ENCODE measurements at places on chromosomes 2 and 18.
A peak's percentile ranks its signal among the peaks of the same experiment; 100 is the strongest.

GRCh38 chr2:81250270-81250669 is 945.7 kb upstream of the LRRTM1 start:
- no peak for DNase-seq

DNA sequence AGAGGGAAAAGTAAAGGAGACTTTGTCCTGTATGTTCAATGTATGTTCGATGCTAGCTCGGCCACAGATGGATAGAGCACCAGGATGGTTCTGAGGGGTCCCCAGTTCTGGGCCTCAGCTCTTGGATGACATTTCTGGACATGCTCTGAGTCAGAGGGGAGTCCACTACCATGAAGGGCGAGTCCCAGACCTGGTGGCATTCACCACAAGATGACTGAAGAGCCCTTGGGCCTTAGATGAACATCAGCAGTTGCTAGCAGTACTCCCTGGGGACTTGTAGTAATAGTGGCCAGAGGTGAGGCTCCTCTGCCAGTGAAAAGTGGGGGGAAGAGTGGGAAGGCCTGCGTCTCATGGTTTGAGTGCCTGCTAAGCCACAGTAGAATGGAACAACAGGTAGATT is 109.5 kb downstream of the GRB14 start:
- DNase-seq: no peak

GRCh38 chr18:46171331-46171730 is 67.1 kb downstream of the HAUS1 start:
- DNase-seq: no peak

DNA sequence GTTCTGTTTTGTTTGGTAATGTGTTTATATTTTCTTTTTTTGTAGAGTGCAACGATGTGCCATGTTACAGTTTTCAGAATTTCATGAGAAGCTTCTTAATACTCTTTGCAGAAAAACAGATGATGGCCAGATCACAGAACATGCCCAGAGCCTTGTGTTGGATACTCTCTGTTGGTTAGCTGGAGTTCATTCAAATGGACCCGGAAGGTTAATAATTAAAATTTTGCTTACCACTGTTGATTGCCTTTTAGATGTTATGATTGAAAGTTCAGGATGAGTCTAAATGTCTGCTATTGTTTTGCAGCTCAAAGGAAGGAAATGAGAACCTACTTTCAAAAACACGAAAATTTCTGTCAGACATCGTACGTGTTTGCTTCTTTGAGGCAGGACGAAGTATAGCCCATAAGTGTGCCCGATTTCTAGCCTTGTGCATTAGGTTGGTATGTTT is 85.2 kb downstream of the BIRC6 start:
- DNase-seq: no peak

- DNase-seq: peak; percentile 76
Measured at GRCh38 chr2:96148410-96149217, 3.4 kb upstream of the DUSP2 start.

DNA sequence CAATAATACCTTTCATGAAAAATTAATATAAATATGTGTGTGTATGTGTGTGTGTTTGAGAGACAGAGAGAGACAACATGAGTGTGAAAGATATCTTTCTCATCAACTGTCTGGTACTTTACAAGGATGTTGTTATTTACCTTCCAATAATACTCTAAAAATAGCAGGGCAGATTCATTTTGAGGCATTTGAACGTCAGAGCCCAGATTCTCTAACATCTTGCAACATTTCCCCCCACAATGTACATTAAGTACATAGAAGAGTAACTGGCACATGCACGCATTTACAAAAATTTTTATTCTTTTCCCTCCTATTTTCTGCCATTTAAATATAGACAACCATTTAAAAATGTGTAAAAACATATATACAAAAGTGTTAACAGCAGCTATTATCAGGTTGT is 100.9 kb downstream of the PID1 start:
- DNase-seq: no peak

DNA sequence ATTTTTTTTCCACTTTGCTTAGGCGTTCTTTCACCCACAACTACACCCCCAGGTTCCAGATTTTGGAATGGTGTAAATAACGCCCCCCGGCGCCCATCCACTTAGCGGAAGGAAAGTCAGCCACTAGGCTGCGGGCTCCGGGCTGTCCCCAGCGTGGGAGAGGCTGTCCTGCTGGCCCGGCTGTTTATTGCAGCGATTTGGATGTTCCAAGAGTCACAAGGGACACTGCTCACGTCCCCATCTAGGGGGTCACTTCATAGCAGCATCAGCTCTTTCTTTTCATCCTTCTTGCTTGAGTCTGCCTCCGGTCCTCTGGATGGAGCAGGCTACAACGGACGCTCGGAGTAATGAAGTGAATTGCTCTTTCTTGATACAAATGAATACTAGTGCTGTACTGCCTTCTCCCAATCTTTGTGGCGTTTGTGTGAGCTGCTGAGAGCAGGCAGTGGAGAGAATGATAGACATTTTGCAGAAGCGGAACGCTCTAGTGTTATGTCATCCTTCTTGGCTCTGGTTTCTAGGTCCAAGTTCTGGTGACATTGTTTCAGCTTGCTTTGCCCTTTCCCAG is 50.7 kb upstream of the PAIP2B start:
- DNase-seq: peak; percentile 86

GRCh38 chr18:57035590-57035989 is 111.3 kb upstream of the BOD1L2 start:
- no peak for DNase-seq

- DNase-seq: no peak
Measured at GRCh38 chr2:148218326-148219075, 197.6 kb downstream of the MBD5 start.

- DNase-seq: no peak
Measured at GRCh38 chr18:9419956-9420631, 55.2 kb upstream of the RALBP1 start.

- DNase-seq: no peak
Measured at GRCh38 chr2:184680825-184681224, 82.5 kb downstream of the ZNF804A start.

DNA sequence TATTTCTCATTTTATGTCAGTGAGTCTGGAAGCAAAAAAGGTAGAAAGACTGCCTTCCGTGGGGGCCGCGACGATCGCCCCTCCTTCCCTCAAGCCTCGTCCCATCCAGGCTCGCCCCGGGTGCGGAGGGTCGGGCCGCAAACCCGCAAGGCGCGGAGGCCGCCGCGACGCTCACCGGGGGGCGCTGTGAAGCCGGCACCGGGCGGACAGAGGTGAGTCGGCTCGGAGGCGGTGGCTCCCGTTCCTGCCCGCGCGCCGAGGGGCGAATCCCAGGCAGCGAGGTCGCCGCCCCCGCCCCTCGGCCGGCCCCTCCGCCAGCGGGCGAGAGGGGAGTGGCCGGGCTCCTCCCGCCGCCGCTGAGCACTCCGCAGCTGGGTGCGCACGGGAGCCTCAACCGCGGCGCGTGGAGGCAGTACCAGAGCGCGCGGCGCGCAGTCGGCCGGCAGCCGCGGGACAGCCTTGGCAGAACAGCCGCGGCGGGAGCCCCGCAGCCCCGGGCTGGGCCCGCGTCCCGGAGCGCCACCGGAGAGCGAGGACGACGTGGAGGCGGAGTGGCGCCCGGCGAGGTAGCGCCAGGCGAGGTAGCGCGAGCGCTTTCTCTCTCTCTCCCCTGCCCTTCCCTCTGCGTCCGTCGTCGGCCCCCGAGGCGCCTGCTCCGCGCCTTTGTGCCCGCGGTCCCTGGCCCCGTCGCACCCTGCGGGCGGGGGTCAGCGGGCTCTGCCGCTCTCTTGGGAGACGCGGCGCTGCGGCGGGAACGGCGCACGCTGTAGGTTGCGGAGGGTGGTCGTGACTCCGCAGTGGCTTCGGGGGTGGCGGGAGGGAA is at the start of gene MYO1B:
MYO1B (plus strand) TSS at position 359 of the 823 bp plus-strand sequence. CDS start 31,492 bp downstream, outside the sequence.
- peak; percentile 89 for DNase-seq

GRCh38 chr2:143261986-143262385 is 132.8 kb downstream of the ARHGAP15 start:
- no peak for DNase-seq

GRCh38 chr2:63257473-63257872 is 206.8 kb downstream of the OTX1 start:
- DNase-seq: no peak

- no peak for DNase-seq
Measured at GRCh38 chr18:54163453-54163852, 61.0 kb downstream of the MBD2 start.

DNA sequence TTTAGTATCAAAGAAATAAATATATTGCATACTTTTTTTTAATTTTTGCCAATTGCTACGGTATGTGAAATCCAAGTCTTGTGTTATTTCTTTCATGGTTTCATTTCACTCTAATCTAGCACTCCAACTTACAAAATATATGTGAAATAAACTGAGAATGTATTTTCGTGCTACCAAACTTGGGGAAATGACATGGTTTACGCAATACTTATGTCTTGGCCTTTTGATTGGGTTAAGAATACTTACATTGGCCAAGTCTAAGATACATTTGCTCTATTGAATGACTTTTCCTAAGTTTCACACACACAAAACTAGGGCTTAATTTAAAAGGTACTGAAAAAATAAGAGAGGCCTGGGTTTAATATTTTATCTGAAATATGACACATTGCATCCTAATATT is 80.5 kb downstream of the VRK2 start:
- no peak for DNase-seq

DNA sequence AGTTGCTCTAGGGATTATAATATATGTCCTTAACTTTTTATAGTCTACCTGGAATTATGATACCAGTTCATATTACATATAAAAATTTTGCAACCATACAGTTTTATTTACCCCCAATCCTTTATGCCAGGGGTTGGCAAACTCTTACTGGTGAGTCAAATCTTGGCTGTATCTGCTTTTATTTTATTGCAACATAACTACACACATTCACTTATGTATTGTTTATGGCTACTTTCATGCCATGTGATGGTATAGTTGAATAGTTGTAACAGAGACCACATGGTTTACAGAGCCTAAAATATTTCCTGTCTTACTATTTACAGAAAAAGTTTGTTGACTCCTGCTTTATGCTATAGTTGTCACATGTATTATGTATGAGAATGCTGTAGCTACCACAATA is 25.8 kb upstream of the DLX2 start:
- no peak for DNase-seq

DNA sequence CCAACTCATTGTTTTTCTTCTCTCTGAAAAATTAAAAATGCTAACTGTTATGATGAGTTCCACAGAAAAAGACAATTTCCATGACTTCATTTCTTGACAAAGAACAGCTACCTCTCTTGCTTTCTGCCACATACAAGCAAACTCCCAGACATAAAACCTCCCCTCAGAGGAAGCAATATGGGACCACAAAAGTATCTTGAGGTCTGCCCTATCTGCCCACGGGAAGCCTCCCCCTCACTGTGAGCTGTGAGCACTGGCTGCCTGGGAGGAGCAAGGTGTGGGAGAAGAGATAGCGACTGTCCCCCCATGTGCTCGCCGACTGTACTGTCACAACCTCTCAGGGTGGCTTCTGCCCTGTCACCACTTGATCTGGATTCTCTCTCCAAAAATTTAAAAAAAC is 69.7 kb upstream of the NRP2 start:
- no peak for DNase-seq

DNA sequence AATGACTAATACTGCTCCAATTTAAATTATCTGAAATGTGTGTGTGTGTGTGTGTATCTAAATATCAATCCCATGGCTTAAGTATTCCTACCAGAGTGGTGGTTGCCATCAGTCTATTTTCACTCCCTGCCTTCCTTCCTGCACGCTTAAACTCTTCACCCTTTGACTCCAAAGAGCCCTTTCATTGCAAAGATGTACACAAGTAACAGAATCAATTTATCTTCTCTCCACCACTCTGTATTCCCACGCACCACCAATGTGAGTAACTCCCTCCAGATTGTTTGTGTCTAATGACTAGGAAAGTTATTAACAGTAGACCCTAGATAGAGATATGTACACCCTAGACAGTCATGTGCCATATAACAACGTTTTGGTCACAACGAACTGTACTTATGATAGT is 42.8 kb downstream of the ARL6IP6 start:
- DNase-seq: no peak

DNA sequence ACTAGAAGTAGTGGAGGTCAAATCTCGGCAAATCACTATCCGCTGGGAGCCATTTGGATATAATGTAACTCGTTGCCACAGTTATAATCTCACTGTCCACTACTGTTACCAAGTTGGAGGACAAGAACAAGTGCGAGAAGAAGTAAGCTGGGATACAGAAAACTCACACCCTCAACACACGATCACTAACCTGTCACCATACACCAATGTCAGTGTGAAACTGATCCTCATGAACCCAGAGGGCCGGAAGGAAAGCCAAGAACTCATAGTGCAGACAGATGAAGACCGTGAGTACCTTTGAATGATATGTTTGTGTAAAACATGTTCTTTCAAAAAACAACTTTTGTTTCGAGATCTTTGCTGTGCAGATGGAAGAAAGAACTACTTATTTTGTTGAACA is 502.6 kb downstream of the PTPRM start:
- DNase-seq: no peak

DNA sequence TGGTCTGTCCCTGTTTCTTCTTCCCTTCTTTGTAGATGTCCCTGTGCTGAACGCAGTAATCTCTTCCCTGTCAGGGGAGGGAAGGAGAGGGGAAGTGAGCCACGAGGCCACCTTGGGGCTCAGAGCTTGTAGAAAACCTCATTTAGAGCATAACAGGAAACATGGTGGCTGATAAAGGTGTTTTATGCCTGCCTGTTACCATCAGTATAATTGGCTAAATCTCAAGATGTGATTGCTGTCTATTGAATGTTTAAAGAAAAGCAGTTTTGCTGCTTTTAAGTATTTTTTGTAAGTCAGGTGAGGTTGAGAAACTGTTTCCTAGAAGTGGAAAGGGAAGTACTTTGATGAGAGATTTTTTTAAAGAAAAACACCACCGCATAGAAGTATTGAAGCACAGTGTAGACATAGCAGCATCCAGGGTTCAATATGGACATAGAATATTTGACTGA is 59.7 kb upstream of the PDK1 start:
- DNase-seq: no peak

GRCh38 chr2:64263315-64263714 is 119.1 kb upstream of the PELI1 start:
- DNase-seq: no peak

DNA sequence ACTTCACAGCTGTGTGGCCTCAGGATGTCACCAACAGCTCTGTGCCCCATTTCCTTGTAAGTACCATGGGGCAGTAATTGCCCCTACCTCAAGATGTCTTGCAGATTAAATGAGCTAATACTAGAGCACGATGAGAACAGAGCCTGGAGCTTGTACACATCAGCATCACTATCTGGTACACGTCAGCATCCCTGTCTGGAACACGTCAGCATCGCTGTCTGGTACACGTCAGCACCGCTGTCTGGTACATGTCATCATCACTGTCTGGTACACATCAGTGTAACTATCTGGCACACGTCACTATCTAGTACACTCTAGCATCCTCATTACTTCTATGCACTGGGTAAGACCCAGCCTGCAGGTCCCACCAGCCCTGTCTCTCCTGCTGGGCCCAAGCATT is 37.2 kb downstream of the AQP12A start:
- DNase-seq: no peak

GRCh38 chr2:206728277-206729199 is 10.3 kb upstream of the DYTN start:
- no peak for DNase-seq

GRCh38 chr2:191222507-191222906 is 22.7 kb upstream of the MYO1B start:
- DNase-seq: no peak

Data from ecto neural progenitor cell (in vitro differentiated cells).